ENCODE measurements at places on chromosomes 7 and 10. TPM values are rescaled to one million over a fixed set of nuclear protein-coding genes. Genes with fewer than 3 reads are reported as not detected.

MINPP1 gene
- 19.7 TPM for total RNA-seq

CACNA2D1 gene
- total RNA-seq = 9.3 TPM

CHN2 gene
- total RNA-seq = 19.8 TPM

MOGAT3 gene
- total RNA-seq = 33.2 TPM

UNCX gene
- total RNA-seq = not detected

SLC26A3 gene
- 1,169 TPM for total RNA-seq

DNA sequence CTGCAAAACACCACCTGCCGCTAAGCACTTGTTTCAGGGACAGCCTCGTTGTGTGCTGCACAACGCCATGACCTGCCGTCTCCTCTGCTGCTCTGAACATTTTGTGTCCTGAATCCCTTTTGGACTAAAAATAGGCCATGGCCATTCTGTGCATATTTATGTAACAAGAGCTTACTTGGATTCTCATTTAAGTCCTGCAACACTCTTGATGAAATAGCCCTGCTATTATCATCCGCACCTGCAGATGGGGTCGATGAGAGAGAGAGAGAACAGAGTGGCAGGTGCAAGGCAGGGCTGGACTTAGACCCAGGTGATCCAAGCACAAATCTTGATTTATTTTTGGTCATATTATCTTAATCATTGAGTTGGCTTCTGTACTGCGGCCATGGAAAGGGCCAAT is 121.2 kb upstream of the PRKCQ start:
- no peak for DNase-seq

DNA sequence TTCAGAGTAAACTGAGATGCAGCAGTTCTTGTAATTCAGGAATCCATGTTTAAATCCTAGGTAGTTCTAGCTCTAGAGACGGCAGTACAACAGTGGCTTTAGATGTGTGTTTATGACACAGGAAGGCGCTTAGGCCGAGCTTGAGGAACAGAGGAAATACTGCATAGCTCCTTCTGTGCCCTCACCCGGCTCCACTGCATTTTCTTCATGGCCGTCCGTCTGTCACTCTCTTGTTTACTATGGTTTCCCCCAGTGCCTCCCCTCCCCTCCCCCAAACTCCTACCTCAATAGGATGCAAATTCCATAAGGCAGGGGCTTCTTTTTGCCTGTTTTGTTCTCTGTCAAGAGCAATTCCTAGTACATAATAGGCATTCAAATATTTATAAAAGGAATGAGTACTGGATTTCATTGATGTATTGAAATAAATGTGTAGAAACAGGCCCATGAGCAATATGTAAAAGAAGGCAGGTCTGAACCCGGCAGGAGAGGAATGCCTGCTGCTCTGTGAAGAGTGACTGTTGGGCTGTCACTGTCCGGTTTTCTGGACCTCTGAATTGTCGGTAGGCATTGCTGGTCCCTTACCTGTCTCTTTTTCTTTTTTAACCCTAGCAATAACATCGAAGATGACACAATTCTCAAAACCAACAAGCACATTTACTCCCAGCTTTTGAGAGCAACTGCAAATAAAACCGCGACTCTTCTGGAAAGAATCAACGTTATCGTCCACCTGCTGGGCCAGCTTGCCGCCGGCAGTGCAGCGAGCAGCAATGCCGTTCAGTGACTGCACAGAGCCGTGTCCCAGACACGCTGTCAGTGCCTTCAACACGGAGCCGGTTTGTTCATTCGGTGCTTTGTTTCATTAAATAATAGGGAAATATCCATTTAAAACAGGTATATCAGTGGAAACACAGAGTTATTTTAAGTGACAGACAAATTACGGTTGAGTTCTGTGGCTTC is 12.7 kb downstream of the MMP21 start:
- no peak for DNase-seq

- DNase-seq = no peak
These were observed 50.7 kb downstream of the MDFIC start for GRCh38 chr7:114972567-114972966.

- no peak for DNase-seq
These were observed 73.6 kb downstream of the CCSER2 start for GRCh38 chr10:84401854-84402611.

- peak; percentile 69 for DNase-seq
These were observed 1.5 kb downstream of the IL15RA start for GRCh38 chr10:5975641-5976473.

- no peak for DNase-seq
These were observed 269.6 kb downstream of the HTR7 start for GRCh38 chr10:90588222-90588621.

DNA sequence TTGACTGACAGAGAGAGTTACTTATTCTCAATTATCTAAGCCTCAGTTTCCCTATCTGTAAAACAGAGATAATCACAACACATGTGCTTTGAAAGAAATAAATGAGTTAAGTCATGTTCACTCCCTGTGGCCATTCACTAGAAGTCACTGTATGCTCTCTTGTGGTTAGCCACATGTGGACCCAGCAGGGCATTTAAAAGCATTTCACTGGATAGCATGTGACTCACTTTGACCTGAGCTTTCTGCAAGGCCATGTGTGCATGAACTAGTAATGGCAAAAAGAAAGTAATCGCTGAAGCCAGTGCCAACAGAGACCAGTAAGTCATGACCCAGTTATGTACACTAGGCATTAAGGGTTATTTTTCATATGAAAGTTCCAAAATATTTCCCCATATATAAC is 557.0 kb upstream of the IGFBP3 start:
- DNase-seq = no peak

DNA sequence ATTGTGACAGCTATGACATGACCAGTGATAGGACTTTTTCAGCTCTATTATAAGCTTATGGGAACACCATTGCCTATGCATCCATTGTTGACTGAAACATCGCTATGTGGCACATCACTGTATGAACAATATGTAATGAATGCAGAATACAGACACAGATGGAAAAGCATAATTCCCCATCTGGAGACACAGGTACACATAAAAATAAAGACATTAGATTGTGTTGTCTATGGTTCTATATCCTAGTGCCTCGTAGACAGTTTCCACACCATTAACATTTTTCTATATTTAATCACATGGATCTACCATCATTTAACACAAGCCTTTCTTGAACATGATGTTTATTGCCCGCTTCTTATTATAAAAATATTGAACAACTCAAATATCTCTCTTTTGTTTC is 96.3 kb upstream of the STK17A start:
- no peak for DNase-seq

DNA sequence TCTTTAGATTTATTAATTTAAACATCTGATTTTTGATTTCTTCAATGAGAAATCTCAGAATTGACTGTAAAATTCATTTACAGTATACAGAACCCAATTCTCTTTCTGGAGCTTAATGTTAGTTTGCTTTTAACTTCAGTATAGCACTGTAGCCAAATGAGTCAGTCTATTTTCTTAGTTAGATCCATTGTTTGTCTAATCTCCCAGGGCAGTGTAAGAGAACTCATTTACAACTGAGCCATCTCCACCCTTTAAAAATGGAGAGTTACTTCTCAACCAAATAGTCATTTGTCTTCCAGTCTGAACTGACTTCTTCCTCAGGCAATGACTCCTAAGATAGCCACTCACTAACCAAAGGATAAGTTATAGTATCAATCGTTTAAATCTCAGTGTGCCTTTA is 3.0 kb upstream of the WNT2 start:
- no peak for DNase-seq

DNA sequence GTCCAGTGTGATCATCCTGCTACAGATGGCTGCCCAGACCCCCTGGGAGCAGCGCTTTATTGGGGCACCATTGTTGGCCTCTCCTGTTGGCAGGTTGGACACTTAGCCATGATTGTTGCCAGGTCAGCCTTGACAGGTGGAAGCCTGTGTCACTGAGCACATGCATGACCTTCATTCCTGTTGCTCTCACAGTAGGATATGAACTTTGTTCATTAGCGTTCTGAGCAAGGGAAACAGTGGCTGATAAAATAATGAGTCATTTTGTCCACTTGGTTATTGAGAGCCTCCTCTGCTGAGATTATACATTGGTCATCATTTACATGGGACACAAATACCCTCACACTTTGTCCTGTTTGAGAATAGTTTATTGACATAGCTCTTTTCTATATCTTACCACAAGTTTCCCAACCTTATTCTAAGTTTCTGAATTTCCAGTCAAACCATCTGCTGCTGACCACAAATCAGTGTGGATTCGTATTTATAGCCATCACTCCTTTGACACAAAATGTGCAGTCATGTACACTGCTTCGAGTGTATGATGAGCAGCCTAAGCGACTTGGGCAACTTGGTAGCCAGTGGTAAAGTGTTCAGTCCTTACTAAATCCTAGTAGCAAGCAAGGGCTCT is 102.6 kb downstream of the TPST1 start:
- DNase-seq = no peak

GRCh38 chr7:66639773-66640172 is 11.1 kb downstream of the KCTD7 start:
- DNase-seq = no peak

- DNase-seq = no peak
These were observed 35.0 kb downstream of the ARMH3 start for GRCh38 chr10:102020938-102021337.
